Hematopoietic multipotent progenitor cell treated with erythropoietin and hydrocortisone succinate and interleukin-3 and kit ligand, for 17 days (in vitro differentiated cells): ENCODE measurements at places on chromosomes 3 and 15.

- DNase-seq = no peak
These were observed 217.4 kb upstream of the CD96 start for GRCh38 chr3:111324645-111325044.

GRCh38 chr3:158407844-158408517, 163.0 kb upstream of the MLF1 start:
- no peak for DNase-seq

DNA sequence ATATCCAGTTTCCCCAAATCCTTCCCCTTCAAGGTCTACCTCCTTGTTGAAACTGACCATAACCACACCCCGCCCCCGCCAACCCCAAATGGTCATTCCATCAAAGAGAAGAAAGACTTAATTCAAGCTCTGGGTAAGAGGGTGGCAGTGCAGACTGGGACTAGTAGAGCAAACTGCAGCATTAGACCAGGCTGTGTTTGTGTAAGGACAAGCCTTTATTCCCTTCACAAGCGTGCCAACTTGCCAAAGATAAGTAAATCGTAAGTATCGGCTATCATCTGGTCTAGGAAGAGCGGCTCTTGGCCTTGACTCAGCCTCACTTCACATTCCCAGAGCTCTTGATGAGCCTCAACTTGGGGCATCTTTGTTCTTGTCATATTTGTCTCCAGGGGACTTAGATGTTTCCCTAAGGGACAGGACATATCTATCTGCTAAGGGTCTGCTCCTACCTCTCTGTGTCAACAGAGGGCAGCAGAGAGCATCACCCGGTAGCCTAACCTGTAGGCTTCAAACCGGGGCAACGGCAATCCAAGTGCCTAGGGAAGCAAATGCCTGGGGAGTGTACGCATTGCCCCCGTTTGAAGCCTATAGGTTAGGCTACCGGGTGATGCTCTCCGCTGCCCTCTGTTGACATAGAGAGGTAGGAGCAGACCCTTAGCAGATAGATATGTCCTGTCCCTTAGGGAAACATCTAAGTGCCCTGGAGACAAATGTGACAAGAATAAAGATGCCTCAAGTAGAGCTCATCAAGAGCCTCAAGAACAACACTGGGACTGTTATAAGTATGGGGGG, 8.9 kb upstream of the MAP3K13 start:
- DNase-seq = peak; percentile 67

DNA sequence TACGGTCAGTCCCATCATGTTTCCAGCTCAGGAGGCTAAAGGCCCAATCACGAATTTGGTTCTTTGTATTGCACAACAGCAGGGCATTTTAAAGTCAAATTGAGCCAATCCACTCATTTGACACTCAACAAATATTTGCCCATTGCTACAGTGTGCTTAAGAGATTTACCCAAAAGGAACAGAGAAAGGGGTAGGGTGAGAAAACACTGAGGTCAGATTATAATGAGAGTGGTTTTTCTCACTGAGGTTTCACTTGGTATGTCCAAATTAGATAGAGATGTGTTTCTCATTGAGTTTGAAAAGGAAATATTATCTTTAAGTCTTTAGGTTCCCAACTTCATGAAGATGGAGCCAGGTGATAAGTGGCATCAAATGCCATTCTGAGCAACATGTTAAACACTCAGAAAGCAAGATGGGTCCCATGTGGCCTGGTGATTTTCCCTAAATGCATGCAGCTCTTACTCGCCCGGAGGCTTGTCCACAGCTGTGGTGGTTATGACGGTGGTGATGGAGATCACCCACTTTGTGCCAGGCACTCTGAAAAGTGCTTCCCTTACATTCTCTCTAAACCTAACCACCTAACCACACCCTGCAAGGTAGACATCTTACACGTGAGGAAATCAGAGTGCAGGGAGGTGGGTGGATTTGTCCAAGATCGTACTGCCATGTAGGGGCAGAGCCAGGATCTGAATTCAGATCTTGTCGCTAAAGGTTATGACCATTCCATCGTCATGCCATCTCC, 31.2 kb upstream of the USP3 start:
- no peak for DNase-seq

- DNase-seq = no peak
These were observed 14.8 kb downstream of the APH1B start for GRCh38 chr15:63292241-63292640.

DNA sequence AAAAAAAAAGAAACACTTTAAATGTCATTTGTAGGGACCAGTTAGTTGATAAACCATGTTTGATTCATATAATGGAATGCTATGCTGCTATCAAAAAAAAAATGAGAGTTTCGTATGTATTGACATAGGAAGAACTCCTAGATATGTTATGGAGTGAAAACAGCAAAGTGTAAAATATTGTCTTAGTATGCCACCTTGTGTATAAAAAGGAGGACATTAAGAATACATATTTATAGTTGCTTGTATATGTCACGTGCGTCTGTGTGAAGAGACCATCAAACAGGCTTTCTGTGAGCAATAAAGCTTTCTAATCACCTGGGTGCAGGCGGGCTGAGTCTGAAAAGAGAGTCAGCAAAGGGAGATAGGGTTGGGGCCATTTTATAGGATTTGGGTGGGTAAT, 39.5 kb downstream of the KBTBD8 start:
- DNase-seq = peak; percentile 71

DNA sequence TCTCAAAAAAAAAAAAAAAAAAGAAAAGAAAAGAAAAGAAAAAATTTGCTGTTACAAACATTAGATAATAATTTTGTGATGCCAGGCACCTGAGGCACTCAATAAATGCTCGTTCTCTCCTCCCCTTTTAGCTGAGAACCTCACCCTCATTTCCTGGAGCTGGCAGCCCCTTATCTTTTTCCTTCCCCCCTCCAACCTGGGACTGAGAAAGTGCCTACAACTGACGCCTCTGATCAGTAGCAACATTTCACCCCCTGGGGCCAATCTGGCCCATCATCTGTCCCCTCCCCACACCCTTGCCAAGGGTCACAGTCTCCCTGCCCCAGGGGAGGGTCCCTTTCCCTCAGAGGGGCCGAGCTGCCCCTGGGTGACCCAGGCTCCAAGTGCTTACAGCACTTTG, 12.6 kb upstream of the RNU6-1 start:
- DNase-seq = no peak

DNA sequence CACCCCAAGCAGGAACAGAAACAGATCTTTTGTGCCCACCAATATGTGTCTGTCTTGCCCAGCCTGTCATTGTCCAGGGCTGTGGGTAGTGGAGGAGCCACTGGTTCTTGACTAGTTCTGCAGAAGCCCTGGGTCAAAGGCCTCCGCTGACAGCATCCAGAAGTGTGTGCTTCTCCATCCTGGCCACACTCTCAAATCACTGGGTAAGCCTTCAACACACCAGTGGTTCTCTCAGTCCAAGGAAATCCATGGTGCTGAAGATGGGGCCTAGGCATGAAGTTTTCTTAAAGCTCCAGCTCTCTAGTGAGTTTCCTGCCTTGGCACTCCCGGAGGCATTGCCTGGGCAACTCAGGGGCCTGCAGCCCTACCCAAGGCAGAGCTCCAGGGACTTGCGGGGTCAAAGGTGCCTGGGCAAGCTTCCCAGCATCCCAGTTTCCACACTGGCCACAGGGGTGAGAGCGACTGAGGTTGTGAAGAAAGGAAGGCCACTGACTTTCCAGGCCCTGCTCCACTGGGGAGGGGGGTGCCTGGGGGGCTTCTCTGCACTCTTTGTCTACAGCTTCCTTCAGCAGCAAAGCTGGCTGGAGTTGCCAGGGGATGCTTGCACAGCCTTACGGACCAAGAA, 37.9 kb upstream of the RPL32 start:
- DNase-seq = no peak

- DNase-seq = no peak
These were observed 1.8 kb downstream of the GRK7 start for GRCh38 chr3:141764986-141765385.

GRCh38 chr3:104126463-104126862, 1240.2 kb upstream of the ALCAM start:
- DNase-seq = no peak

DNA sequence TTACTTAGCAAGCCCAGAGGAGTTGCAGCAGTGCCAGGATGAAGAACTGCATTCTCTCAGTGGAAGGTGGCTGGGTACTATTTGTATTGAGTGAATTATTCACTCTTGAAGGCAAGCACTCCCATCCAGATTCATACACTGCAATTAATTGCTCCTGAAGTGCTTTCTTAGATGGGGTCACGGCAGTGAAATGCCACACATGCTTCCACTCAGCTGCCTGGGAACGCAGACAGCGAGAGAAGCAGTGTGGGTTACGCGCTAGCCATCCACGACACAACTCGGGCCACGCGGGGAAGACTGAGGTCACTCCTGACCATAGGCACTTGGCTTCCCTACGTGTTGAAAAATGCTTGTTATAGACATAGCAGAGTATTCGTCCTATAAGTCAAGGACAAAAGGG, 30.8 kb upstream of the LMCD1 start:
- no peak for DNase-seq

- no peak for DNase-seq
These were observed 173.6 kb downstream of the FGF12 start for GRCh38 chr3:192553707-192554106.

GRCh38 chr3:191280111-191280510, 49.1 kb upstream of the CCDC50 start:
- DNase-seq = no peak

DNA sequence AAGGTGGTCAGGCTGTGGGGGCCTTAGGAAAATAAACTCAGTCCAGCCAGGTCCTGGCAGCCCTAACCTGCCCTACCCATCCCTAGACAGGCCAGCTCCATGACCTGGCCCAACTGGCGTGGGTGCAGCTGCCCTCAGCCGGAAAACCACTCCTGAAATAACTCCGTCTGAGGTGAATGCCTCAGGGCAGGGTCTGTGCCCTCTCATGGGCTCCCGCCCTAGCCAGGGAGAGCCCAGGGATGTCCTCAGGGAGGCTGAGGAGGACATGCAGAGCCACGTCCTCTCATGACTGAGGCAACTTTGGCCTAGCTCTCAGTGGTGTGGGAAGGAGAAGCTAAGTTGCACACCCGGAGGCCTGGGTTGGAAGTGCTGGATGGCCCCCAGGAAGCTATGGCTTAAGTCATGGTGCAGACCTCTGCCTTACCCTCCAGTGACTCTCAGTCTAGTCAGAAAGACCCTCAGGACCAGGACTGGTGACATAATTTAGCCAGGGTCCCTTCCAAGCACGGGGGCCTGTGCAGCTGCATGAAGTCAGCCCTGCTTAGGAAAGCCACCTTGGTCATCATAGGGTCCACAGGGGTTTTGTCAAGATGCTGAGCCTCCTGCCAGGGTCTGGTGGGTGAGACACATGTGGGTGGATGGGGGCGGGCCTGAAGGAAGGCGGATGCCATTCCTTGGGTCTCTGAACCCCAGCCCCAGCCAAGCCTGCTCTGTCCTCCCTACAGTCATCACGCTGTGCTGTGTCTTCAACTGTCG, 7.4 kb downstream of the TMIE start:
- no peak for DNase-seq

GRCh38 chr3:72766866-72767265, 81.4 kb downstream of the SHQ1 start:
- no peak for DNase-seq

- DNase-seq = no peak
These were observed 206.1 kb upstream of the UBE2E2 start for GRCh38 chr3:22996920-22997571.

DNA sequence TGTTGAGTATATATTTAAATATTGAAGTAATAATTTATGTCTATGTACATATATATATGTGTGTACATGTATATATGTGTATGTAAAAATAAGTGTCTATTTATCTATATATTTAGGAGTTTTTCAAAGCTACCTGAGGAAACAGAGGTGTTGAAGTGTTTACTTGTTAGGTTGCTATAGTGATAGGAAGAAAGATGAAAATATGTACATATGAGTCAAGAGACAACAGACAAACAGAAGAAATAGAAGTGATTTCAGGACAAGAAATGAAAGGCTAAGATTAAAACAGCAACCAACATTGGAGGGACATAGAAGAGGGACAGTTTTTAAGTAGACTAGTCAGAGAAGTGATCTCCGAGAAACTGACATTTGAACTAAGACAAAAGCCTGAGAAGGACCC, 11.1 kb downstream of the IL1RAP start:
- no peak for DNase-seq
